ENCODE measurements at places on chromosomes 13 and 19.

GRCh38 chr13:44074611-44075010 lies 194.9 kb downstream of the LACC1 start:
- DNase-seq: no peak

GRCh38 chr19:39463403-39463802 lies 17.2 kb upstream of the TIMM50 start:
- DNase-seq: no peak

GRCh38 chr13:106865716-106866440 lies 297.9 kb upstream of the ARGLU1 start:
- DNase-seq: no peak

DNA sequence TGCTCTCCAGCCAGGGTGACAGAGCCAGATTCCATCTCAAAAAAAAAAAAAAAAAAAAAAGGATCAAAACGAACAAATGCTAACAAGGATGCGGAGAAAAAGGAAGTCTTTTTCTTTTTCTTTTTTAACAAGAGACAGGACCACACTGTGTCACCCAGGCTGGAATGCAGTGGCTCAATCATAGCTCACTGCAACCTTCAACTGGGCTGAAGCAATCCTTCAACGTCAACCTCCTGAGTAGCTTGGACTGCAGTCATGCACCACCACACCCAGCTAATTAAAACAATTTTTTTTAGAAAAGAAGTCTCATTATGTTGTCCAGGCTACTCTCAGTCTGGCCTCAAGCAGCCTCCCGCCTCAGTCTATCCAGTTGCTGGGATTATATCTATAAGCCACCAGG lies 20.8 kb upstream of the OR7A17 start:
- no peak for DNase-seq

DNA sequence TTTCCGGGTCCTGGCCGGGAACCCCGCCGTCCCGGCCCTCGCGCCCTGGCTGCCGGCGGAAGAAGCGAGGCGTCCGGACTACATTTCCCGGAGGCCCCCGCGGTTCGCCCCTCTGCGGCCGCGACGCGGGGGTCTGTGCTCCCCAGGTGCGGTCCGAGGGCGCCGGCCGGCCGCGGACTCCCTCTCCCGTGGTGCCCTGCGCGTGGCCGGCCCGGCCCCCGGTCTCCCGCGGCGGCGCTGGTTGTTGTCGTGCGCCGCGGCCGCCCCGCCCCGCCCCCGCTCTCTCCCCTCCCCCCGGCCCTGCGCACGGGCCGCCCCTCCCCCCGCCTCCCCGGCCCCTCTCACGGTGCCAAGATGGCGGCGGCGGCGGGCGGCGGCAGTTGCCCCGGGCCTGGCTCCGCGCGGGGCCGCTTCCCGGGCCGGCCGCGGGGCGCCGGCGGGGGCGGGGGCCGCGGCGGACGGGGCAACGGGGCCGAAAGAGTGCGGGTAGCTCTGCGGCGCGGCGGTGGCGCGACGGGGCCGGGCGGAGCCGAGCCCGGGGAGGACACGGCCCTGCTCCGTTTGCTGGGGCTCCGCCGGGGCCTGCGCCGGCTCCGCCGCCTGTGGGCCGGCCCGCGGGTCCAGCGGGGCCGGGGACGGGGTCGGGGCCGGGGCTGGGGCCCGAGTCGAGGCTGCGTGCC lies at the start of gene KMT2B:
Gene KMT2B, plus strand, starts transcription at position 339 of the 680 bp plus-strand sequence. Its CDS starts 16 bp downstream, at position 355.
- DNase-seq: no peak

DNA sequence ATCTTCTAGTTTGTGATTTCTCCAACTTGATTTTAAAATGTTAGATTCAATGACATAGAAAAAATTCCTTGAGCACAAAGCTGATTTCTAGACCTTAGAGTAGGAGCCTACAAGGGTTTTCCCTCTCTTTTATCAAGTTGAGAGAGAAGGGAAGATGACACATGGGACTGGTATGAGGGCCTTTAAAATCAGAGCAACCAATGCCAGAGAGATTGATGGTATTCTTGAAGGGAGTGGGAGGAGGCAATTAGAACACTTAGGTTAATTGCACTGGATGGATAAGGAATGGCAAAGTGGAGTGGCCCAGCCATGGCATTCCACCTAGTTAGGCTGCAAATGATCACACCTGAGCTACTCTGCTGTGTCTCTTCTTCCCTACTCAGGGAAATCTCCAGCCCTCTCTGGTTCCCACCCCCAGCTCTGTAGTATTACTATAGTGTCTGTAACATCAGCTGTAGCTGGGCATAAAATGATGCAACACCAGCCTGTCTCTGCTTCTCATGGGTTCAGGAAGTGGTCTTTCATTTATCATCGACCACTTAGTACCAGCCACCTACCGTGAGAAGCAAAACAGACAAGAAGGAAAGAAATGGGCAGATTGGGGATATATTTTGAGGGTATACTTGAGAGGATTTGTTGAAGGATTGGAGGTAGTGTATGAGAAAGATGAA lies 333.6 kb downstream of the DLEU7 start:
- DNase-seq: no peak
